ENCODE measurements at places on chromosomes 4 and X.

- DNase-seq: no peak
These were observed 184.0 kb downstream of the WDFY3 start for GRCh38 chr4:84782517-84782916.

DNA sequence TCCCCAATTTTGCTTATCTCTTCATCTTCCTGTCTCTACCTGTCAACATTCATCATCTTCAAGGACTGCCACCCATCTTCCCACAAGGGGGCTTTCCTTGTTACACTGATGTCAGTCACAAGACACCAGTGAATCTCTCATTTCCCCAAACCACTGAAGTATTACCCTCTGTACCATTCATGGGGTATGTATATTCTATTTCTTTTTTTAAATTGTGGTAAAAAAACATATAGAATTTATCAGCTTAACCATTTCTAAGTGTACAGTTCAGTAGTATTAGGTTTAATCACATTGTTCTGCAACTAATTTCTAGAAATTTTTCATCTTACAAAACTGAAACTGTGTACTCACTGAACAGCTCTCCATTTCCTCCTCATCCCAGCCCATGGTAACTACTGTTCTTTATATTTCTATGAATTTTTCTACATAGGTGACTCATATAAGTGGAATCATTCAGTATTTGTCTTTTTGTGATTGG is 98.6 kb downstream of the LARP7 start:
- DNase-seq: no peak

GRCh38 chr4:109998867-109999584 is 86.3 kb downstream of the EGF start:
- peak; percentile 64 for DNase-seq

DNA sequence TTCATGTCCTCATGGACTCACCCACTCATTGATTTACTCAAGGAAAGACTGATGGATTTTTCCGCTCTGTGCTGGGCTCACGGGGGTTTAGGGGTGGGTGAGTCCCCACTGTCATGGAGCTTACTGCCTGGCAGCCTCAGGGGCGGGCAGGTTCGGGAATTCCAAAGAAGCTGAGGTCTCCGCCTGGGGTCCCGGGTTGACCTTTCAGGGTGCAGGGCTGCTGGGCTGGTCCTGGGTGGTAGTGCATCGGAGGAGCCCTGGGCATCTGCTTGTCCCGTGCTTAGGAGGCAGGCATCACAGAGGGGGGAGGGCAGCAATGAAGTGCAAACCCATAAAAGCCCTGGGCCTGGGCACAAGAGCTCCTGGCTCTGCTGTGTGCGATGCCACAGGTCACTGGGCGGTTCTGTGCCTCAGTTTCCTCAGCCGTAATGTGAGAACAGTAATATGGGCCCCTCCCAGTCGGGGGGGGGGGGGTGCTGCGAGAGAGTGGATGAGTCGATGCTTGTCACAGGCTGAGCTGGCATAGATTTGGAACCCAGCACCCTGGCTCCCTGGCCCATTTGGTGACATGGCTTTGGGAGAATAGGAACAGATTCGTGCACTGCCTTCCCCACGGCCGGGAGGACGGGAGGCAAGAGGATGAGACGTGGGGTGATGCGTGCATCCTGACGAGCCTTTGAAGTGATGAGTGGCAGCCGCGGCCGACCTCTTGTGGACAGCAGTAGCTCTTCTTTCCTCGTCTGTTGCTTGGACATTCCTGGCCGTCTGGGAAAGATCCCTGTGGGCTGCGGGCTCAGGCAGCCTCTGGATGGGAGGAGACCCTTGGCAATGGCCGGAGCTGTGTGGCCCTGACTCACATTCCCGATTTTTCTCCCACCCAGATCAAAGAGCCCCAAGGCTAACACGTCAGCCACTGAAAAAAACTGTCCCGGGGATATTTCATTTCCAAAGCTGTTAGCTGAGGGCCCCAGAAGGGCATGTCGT is 42.0 kb downstream of the PSAPL1 start:
- peak; percentile 28 for DNase-seq

GRCh38 chrX:87572901-87573300 is 55.3 kb downstream of the KLHL4 start:
- DNase-seq: peak; percentile 0

GRCh38 chrX:149570668-149571067 is 16.6 kb downstream of the MAGEA9B start:
- peak; percentile 3 for DNase-seq

Data from fibroblast of skin of right quadriceps (primary cell).